Urinary bladder (tissue), 4 donors: ENCODE measurements at places on chromosomes 16 and 17.

DNA sequence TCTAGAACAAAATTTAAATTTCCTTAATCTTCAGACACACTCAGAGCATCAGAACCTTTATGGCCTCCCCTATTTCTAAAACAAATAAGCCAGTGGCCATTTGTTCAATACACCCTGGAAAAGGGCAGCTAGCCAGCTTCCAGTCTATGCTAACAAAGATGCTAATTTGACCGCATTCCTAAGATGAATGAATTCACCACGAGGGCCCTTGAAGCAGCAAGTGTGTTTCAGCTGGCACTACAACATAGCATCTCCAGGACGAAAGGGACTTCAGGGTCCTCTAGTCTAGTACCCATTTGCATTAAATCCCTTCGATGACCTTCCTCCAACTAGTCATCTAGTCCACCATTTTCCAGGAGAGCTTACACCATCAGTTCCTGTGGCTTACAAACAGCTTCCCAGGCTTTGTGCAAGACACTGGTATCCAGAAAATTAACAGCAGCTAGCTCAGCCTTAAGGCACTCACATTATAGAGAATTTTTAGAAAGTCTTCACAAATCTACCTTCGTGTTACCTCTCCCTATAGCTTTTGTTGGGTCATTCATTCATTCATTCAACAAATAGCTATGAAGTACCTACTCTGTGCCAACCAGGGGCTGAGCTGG is 10.9 kb downstream of the KRT37 start:
- no peak for DNase-seq

- DNase-seq: no peak
Measured at GRCh38 chr17:78092794-78093324, 35.7 kb downstream of the TMC6 start.

DNA sequence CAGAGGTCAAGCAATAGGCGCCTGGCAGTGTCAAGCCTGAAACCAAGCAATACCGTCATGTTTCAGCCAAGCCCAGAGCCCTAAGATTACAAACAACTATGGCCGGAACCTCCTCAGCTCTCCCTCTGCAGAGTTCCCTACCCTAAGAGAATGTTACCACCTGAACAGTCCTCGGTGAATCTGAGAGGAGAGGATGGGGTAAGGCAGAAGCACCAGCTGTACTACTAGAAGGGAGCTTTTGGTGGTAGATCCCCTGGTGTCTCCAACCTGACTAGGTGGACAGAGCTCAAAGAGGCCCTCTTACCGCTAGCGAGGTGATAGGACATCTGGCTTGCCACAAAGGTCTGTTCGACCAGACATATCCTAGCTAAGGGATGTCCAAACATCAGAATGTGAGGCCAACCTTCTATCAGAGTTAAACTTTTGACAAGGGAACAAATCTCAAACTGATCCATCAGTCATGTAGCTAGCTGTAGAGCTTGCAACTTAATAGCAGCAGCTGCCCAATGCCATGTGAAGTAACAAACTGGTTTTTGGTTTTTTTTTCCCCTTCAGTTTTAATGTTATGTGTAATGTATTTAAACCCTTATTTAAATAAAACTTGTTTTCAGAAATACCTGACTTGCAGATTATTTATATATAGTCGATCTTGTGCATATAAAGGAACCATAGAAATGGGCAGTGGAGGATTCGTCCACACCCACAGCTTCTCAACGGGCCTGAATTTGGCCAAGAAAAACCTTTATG is 2.5 kb downstream of the EIF1 start:
- DNase-seq: no peak

GRCh38 chr17:77323413-77324171 is 182.8 kb downstream of the SEC14L1 start:
- DNase-seq: no peak
